Non-pigmented ciliary epithelial cell (primary cell): ENCODE measurements at places on chromosomes 1 and 21.

- peak; percentile 81 for DNase-seq
Measured at GRCh38 chr1:245771511-245772281, 616.9 kb downstream of the KIF26B start.

DNA sequence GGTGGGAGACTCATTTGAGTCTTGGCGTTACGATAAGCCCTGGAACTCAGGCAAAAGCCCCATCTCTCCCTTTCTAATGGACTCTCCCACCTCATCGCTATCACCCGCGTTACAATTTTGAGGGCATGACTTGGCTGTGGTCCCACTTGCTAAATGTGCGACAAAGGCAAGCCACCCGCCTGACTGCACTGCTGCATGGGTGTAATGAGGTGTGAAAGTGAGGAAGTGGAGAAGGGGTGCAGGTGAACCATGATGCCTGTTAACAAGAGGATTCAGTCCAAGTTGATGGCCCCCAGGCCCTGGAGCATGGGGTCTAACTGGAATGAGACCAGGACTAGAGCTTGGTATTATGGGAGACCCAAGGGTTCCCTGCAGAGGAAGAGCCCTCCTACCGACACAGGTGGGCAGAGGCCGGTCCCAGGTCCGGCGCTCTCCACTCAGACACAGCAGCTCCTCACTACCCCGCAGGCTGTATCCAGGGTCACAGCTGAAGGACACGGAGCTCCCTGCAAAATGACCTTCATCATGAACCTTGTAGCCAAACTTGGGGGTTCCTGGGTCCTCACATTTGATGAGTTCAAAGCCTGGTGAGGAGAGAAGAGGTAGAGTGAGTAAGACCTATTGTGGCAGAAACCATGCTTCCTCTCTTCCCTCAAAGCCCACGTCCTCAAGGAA is 165.4 kb upstream of the HMGB4 start:
- no peak for DNase-seq

DNA sequence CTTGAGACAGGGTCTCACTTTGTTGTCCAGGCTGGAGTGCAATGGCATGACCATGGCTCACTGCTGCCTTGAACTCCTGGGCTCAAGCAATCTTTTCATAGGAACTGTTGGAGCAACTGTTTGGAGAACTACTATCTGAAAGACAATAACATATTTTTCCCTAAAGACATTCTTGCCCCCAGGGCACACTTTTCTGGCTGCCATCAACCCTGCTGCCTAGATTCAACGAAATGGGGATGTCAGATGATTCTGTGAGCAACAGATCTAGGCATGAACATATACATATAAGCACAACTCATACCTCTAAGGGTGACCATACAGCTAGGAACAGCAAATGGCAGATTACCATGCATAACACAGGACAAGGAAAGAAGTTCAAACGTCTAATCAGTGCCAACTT is 27.4 kb downstream of the JAK1 start:
- DNase-seq = no peak

GRCh38 chr21:42670884-42671283 is 17.5 kb downstream of the PDE9A start:
- no peak for DNase-seq

- DNase-seq = no peak
Measured at GRCh38 chr1:108679586-108680213, 12.4 kb upstream of the PRPF38B start.

DNA sequence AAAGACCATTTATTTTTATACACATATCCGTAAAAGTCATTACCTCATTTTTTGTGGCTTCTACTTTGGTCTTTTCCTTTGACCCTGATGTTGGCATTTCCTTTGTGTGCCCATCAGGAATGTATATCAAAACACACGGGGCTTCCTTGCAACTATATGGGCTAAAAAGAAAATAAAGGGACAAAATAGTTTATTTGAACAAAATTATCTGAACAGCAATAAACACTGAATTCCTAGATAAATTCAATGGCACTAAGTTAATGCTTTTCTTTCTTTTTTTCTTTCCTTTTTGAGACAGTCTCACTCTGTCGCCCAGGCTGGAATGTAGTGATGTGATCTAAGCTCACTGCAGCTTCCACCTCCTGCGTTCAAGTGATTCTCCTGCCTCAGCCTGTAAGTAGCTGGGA is 45.2 kb downstream of the EPRS1 start:
- DNase-seq = peak; percentile 38

DNA sequence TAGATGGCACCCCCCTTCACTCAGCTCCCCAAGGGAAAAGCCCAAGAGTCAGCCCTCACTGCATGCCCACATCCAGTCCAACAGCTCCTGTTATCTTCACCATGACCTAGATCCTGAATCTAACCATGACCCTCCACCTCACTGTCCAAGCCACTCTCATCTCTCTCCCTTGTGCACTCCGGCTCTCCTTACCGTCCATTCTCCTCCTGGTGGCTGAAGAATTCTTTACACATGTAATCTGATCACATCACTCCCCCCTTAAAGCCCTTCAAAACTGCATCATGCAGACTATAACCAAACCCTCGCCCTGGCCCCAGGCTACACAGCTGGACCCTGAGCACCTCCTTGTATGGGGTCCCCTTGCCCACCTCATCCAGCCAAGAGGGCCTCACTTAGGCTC is 14.0 kb upstream of the PAQR7 start:
- DNase-seq = no peak

DNA sequence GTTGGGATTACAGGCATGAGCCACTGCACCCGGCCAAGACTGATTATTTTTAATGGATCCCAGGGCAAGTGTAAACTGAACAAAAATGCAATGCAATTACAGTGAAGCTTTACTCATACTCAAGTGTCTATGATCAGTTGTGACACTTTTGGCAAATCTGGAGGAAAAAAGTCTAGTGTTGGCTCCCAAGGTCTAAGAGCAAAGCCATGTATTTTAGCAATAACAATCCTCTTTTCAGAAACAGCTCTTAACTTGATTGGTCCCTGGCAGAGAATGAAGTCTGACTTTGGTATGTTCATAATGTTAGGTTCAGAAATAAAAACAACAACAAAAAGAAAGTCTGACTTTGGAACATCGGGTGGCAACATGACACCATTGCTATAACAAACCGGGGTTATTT is 40.2 kb upstream of the C1orf53 start:
- DNase-seq = no peak

- DNase-seq = no peak
Measured at GRCh38 chr1:64295561-64295960, 92.1 kb downstream of the UBE2U start.

DNA sequence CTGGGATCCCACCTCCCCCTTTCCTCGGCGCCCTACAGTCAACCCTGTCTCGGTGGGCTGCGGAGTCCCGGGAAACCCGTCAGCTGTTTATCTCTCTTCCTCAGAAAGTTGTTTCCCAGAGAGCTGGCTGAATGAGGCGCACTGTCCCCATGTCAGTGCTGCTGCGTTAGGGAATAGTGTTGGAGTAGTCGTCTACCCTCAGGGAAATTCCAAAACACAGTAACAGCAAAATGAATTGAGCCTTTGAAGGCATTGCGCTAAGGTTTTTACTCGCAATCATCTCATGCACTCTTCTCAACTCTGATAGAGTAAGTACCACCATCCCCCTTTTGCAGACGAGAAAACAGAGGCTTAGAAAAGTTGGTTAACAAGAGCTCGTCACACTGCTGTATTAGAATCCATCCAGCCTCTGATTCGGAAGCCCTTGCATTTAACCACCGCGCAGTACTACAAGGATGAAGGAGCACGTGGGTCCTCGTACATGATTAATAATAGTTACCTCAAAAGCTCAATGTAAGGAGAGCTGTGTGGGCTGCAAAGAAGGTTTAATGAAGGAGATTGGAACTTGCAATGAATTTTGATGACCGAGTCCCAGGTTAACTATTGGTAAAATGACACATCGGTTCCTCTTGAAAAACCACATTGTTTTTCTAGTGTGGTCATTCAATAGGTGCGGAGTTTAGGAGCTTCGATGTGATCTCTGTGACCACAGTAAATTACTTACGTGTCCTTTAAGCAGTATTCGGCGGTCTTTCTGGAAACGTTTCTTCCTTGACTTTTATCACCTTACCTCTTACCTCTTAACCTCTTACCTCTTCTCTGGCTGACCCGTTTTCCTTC is 788 bp upstream of the EDEM3 start:
- no peak for DNase-seq

DNA sequence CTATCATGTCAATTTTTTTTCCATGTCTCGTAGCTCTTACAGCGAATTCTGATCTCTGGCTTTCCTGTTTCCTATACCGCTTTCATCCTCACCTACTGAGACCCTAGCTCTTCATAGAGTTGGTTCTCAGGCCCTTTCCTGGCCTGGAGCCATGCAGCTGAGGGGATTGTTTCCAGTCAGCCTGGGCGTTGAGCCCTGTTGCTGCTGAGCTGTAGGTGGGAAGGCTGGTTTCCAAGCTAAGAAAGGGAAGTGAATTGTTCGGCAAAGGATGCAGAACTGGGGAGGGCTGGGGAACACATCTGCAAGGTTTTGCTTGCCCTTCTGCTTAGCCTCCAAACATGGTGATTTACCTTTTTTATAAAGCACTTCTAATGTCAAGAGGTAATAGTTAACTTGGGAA is 41.5 kb downstream of the SPATA46 start:
- no peak for DNase-seq

GRCh38 chr1:245550720-245551043 is 395.9 kb downstream of the KIF26B start:
- DNase-seq = no peak

GRCh38 chr1:111334169-111334568 is 43.5 kb downstream of the CHIA start:
- no peak for DNase-seq

GRCh38 chr1:160716013-160716412 is 4.4 kb upstream of the CD48 start:
- no peak for DNase-seq

GRCh38 chr1:173266841-173267240 is 59.7 kb upstream of the TNFSF4 start:
- no peak for DNase-seq

GRCh38 chr1:51491166-51491981 is 27.7 kb downstream of the EPS15 start:
- DNase-seq = no peak

GRCh38 chr1:35364741-35365140 is 96.2 kb downstream of the ZMYM4 start:
- DNase-seq = no peak

DNA sequence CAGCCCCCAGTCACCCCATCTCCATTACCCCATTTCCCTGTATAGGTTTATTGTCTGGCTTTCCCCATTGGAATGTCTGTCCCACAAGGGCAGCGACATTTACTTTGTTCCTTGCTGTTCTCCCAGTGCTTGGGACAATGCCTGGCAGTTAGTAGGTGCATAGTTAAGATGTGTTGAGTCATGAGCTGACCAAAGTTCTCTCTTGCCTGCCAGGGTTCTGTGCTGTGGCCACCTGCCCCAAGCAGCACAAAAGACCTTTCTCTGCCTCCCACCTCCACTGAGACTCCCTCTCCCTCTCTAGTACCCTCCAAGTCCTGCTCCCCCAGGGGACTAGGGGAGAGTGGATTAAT is 40.0 kb downstream of the TMCO4 start:
- no peak for DNase-seq

DNA sequence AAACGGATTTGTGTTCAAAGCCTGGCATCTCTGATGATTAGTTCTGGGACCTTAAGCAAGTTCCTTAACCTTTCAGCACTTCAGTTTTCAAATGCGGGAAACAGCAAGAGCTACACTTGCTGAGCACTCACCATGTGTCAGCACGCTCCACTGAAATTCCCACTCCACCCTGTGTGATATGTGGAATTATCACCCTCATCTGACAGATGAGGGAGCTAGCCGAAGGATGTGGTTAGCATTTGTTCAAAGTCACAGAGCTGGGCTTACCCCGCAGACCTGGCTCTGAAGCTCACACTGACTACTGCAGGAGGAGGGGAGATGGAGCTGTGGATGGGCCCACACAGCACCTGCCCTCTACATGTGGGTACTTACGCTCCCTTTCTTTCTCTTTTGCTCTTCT is 29.1 kb downstream of the IL12RB2 start:
- DNase-seq = no peak

- DNase-seq = no peak
Measured at GRCh38 chr1:68255301-68255700, 23.0 kb upstream of the WLS start.

GRCh38 chr21:43716376-43717165 is 2.4 kb upstream of the PDXK start:
- DNase-seq = no peak

GRCh38 chr21:41074396-41075184 is 93.4 kb upstream of the BACE2 start:
- DNase-seq = no peak

- DNase-seq = peak; percentile 48
Measured at GRCh38 chr1:28160782-28161266, 15.7 kb downstream of the PTAFR start.

DNA sequence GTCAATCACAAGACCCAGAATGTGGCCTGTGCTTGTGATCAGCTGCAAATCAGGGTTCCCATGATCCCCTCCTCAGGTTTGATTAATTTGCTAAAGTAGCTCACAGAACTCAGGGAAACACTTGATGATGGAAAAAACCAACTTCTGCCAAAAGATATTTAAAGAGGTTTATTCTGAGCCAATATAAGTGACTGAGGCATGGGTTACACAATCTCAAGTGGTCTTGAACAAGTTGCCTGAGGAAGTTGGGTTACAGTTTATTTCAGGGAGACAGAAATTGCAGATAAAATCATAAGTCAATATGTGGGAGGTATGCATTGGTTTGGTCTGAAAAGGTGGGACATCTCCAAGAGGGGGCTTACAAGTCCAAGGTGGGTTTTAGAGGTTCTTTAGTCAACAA is 243.1 kb downstream of the S1PR1 start:
- no peak for DNase-seq

DNA sequence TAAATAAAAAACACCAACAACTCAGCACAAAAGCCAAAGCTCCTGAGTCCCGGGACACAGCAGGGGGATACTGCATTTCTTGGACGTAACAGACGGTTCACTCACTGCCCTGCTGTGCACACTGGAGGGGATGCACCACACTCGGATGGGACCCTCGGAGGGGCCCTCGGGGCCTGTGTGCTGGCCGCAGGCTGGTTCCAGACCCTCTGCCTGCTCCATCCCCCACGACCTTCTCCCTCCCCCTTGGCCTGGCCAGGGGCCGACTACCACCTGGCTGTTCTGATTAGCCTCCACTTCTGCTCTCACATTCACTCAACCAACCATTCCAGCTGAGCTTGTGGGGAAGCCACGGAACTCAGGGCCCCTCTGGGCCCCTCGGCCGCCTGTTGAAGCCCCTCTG is 64.9 kb downstream of the ACOT7 start:
- DNase-seq = no peak

DNA sequence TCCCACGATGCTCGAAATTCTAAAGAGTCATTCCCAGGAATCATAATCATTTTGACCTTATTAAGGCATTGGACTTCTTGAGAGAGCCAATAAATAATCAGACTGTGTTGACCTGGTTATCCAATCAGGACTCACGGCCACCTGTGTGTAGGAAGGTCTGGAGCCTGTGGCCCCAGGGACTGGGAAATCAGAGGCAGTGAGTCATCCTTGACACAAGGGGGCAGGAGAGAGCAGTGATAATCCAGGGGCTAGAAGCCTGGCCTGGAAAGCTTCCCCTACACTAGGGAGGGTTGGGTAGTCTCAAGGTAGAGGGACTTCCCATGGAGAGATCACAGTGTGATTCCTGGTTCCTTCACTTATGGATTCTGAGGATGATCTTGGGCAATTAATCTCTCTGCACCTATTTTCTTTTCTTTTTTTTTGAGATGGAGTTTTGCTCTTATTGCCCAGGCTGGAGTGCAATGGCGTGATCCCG is 4.7 kb downstream of the MR1 start:
- no peak for DNase-seq

- DNase-seq = no peak
Measured at GRCh38 chr1:205484985-205485967, 19.2 kb upstream of the CDK18 start.

- DNase-seq = no peak
Measured at GRCh38 chr1:105664495-105664894, 1392.0 kb upstream of the PRMT6 start.

GRCh38 chr1:87064986-87065385 is 150.6 kb downstream of the HS2ST1 start:
- no peak for DNase-seq
